Stimulated activated CD4-positive, alpha-beta T cell treated with anti-CD3 and anti-CD28 coated beads, Interleukin-1b, Interleukin-23, amount 100 ng/mL, for 1 hour (primary cell): ENCODE measurements at places on chromosomes 4 and X.

DNA sequence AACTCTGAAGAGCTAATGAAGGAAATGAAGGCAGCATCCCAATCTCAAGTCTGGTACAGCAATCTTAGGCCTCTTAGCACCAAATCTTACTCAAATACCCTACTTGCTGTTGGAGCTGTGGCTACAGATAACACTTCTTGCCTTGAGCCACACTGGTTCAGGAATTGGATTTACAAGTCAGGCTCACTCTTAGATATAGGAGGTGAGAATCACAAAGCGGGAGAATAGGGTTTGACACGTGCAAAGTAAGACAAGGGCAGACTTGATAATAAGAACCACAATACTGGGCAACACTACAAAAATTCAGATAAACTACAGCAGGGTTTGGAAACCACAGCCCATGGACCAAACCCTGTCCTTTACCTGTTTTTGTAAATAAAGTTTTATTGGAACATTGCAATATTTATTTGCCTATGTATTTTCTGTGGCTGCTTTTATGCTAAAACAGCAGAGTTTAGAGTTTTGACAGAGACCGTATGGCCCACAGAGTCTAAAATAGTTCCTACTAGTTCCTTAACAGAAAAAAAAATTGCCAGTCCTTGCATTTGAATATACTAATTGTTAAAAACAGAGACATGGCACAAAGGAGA is 9.3 kb upstream of the CUL4B start:
- DNase-seq: no peak

- no peak for DNase-seq
Measured at GRCh38 chr4:112343330-112344080, 46.3 kb downstream of the ALPK1 start.

GRCh38 chrX:47228550-47229270 is 4.1 kb upstream of the USP11 start:
- DNase-seq: no peak

GRCh38 chr4:98199247-98199646 is 56.0 kb upstream of the STPG2 start:
- no peak for DNase-seq

DNA sequence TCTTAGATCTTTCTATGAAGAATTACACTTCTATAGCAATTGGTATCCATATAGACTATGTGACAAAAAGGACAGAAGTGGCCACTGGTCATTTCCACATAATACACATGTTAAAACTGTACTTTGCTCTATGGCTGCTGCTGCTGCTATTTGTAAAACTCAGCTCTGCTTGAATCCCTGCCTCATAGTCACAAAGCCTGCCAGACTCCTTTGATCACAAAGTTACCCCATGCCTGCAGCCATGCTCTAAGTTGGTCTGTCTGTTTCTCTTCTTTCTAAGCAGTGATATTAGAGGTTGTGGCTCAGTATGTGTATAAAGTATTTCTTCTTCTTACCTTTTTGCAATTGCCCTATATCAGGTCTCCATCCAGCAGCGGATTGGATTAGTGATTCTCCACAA is 210.9 kb downstream of the GRID2 start:
- DNase-seq: no peak

DNA sequence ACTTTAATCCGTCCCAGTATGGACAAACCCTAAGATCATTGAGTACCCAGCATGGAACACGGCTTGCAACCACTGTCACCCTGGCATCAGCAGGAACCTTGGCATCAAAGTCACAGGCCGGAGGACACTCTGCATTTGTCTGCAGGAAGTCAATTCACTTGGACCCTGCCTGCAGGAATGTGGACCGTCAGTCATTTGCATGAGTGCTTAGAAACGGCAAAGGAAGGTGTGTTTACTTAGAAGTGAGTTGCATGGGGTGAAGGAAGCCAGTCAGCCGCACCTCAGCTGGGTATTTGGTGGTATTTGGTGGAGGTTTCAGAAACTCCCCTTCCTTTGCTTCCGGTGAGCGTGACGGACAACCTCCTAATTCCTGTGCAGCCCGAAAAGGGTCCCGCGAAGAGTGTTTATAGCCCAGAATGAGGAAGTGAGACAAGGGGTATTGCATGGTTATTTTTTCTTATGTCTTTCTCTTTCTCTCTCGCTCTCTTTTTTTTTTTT is 15.5 kb downstream of the P2RY8 start:
- DNase-seq: no peak

- no peak for DNase-seq
Measured at GRCh38 chr4:73914071-73914470, 44.9 kb downstream of the CXCL1 start.

DNA sequence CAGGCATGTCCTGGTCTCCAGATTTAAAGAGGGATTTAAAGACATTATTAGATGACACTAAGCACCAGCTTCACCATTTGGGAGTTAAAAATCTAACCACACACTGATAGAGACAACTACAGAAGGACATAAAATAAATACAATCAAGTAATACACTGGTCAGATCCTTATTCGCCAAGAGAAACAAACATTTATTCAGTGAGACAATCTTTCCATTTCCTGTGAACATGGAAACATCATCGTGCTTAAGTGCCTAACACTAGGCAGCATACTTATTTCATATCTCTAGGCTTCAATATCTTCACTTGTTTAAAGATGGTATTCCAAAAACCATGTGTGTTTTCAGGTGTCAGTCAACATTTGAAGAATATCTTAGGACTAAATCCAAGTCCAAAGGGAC is 103.6 kb downstream of the AREG start:
- no peak for DNase-seq

- DNase-seq: no peak
Measured at GRCh38 chr4:83389037-83389720, 54.5 kb upstream of the HPSE start.

DNA sequence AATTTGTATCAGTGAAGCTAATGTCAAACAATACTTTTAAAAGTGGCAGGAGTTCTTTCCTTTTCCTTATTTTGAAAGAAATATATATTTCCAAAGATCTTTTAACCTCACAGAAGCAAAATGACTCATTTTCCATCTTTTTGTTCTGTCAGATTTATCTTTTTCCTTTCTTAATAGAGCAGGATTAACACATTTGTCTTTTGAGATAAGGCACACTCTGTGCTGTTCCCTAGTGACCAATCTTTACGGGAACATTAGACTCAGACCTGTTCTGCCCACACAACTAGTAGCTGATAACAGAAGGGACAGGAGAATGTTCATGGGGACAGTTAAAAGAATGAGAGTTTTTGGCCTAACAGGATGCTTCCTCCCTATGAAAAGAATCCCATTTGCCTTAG is 381.2 kb downstream of the STPG2 start:
- no peak for DNase-seq

DNA sequence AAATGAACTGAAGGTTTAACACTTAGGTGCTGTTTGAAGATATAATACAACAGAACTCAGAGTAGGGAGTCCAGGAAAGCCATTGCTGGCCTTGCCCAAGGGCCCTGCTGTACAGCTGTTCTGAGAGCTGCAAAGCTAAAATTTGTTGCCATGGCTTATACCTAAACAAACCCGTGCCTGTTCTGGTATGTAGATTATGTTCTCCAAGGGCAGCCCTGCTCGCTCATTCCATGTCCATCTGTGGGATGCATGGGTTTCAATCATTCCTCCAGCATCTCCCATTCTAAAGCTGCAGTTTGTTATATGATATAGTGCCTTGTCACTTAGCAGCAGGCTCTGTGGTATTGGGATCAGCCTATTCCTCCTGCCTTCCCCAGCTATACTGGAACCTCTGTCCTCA is 80.8 kb upstream of the BMPR1B start:
- DNase-seq: no peak

DNA sequence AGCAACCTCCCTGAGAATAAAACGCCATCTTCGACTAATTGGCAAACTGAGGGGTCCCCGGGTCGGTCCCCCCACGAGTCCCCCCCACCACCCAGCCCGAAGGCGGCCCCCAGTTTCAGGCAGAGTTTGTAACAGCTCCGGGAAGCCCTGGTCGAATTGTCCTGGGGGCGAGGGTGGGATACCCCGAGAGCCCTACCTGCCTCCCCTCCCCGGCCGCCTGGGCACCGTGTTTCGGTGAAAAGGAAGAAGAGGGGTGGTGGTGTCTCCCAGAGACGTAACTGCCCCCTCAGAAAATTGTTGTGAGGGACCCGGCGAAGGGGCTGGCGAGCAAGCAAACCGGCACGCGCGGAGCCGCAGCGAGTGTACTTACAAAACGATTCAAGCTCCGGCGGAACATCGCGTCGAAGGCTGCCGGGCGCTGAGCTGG is 1.2 kb downstream of the ATP11C start:
- DNase-seq: no peak
